Osteocyte (in vitro differentiated cells): ENCODE measurements at places on chromosomes 6 and 20. TPM values are rescaled to one million over a fixed set of nuclear protein-coding genes. Genes with fewer than 3 reads are reported as not detected.

The BTN1A1 gene
- total RNA-seq: not detected in 2 replicates

The PRSS35 gene
- total RNA-seq: 24.5 and 26.5 TPM in 2 replicates

The DSP gene
- total RNA-seq: 124 and 135 TPM in 2 replicates

The CUTA gene
- 302 and 325 TPM in 2 replicates for total RNA-seq

The CRISP2 gene
- total RNA-seq: not detected in 2 replicates

The C4A gene
- total RNA-seq: 13.5 and 15.2 TPM in 2 replicates

The SLC26A8 gene
- not detected in 2 replicates for total RNA-seq

The BPIFB4 gene
- not detected in 2 replicates for total RNA-seq

The CLDN20 gene
- total RNA-seq: not detected in 2 replicates

DNA sequence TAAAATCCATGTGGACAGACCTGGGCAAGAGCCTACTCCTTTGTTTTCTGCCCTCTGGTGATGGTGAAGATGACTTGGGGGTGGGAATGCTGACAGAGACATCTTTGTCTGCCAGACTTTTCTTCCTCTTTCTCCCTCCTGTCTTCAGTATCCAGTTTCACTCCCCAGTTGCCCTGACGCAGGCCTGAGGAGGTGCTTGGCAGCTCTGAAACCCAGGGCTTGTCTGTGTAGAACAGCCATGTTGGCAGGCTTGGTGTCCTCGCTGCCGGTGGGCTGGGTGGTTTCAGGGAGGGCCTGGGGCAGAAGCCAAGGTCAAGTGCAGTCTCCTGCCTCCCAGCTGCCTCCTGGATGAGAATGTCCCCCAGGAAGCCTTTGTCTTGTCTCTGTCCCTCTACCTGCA is 22.5 kb downstream of the CCDC167 start:
- no peak for DNase-seq
- H3K4me1 ChIP-seq: peaks cover 26% of the 10 kb centered on the region
- H3K27me3 ChIP-seq: no peaks in the 10 kb centered on the region
- no peak overlapping the region for H3K4me3 ChIP-seq

- no peak overlapping the region for H3K27ac ChIP-seq
- no peak for DNase-seq
- no peak overlapping the region for H3K4me3 ChIP-seq
- no peaks in the 10 kb centered on the region for H3K4me1 ChIP-seq
- H3K36me3 ChIP-seq: no peaks in the 10 kb centered on the region
Observed at GRCh38 chr20:46802722-46803121, 91.9 kb upstream of the EYA2 start.

DNA sequence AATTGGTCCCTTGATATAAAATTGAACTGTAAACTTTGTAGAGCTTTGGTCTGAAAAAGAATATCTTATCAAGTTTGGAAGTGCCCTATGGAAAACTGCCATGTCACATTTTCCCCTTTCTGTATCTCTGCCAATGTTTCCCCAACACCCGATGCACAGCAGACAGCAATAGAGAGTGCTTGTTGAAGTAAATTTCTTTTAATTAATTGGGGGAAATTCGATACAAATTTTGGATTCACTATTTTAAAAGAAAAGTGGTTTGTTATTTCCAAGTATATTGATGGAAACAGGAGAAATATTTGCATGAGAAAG is 208.1 kb downstream of the OGFRL1 start:
- H3K4me3 ChIP-seq: peak overlapping the region; percentile 57
- peaks cover 20% of the 10 kb centered on the region for H3K4me1 ChIP-seq
- DNase-seq: no peak
- no peaks in the 10 kb centered on the region for H3K27me3 ChIP-seq
- H3K27ac ChIP-seq: peak overlapping the region; percentile 90
- H3K36me3 ChIP-seq: no peaks in the 10 kb centered on the region

GRCh38 chr6:154537511-154538325 is 27.2 kb upstream of the CNKSR3 start:
- H3K36me3 ChIP-seq: no peaks in the 10 kb centered on the region
- H3K27ac ChIP-seq: no peak overlapping the region
- H3K4me3 ChIP-seq: no peak overlapping the region
- DNase-seq: no peak
- H3K4me1 ChIP-seq: peaks cover 13% of the 10 kb centered on the region
- H3K27me3 ChIP-seq: peaks cover 8% of the 10 kb centered on the region

- no peak for DNase-seq
- H3K36me3 ChIP-seq: no peaks in the 10 kb centered on the region
- no peak overlapping the region for H3K4me3 ChIP-seq
- no peak overlapping the region for H3K27ac ChIP-seq
- H3K27me3 ChIP-seq: peaks cover 8% of the 10 kb centered on the region
- H3K4me1 ChIP-seq: peaks cover 16% of the 10 kb centered on the region
Observed at GRCh38 chr6:68710916-68711315, 75.8 kb downstream of the ADGRB3 start.

DNA sequence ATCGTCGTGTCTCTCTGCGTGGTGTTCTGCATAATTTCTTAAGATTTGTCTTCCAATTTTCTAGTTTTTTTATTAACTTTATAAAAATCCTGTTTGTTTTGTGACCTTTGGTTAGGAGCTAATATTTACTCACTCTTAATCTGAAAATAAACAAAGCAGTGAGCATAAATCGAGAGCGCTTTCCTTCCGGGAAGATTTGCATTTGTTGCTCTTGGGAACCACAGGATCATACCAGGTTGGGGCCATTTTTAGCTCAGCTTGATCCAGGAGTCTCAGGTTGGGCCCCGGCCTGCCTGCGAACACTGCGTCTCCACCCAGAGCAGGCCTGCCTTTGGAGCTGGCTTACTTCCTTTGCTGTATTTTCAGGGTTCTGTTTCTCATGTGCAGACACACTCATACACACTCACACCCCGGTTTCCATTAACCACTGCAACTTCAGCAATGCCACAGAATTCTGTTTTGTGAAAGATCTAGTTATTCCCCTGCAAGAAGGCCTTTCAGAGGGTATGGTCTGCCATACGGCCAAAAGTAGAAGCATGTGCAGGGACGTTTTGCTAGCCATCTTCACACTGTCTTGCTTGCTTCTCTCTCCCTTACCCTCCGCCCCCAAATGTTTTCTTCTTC is 17.3 kb downstream of the BPHL start:
- H3K4me1 ChIP-seq: peaks cover 14% of the 10 kb centered on the region
- no peak overlapping the region for H3K4me3 ChIP-seq
- H3K27me3 ChIP-seq: no peaks in the 10 kb centered on the region
- H3K27ac ChIP-seq: no peak overlapping the region
- peaks cover 42% of the 10 kb centered on the region for H3K36me3 ChIP-seq

DNA sequence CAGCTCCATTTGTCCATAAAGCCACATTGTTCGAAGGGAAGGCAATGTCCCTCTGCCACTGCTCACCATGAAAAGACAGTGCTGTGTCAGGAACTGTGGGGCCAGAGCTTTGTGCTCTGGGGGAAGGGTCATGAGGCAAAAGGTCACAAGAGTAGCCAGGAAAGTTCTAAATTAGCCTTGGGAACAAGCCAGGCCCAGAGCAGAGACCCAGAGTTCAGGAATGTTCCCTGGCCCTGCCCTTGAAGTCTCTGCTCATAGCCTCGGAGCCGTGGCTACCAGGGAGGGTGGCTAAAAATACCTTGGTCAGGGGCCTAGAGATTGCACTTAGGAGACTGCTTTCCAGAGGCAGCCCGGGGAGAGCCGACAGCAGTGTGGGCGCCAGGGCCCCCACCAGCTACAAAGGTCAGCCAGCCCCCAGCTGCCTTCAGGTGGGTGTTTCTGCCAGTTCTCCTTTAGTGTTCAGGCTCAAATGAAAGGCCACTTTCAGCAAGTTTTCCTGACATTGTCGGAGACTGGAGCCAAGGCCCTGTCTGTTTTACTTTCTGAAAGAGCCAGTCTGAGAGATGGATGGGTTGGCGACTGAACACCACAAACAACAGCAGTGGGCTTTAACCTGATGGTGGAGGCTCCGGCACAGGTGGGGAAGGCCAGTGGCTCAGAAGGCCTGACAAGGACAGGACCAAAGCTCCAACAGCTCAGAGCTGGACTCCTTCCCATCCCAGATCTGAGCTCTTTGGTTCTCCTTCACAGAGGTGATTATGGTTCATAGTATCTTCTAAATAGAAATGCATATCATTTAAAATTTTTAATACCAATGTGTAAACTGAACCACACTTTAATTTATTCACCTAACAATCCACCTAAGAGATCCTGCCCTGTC is 76.2 kb downstream of the CDH26 start:
- peak; percentile 78 for DNase-seq
- H3K27me3 ChIP-seq: peaks cover 3% of the 10 kb centered on the region
- no peak overlapping the region for H3K27ac ChIP-seq
- H3K4me1 ChIP-seq: no peaks in the 10 kb centered on the region
- no peak overlapping the region for H3K4me3 ChIP-seq
- no peaks in the 10 kb centered on the region for H3K36me3 ChIP-seq

GRCh38 chr6:113010196-113010989 is 663.3 kb downstream of the RFPL4B start:
- no peak for DNase-seq
- peaks cover 3% of the 10 kb centered on the region for H3K36me3 ChIP-seq
- peaks cover 75% of the 10 kb centered on the region for H3K4me1 ChIP-seq
- H3K27me3 ChIP-seq: no peaks in the 10 kb centered on the region
- H3K27ac ChIP-seq: peak overlapping the region; percentile 93

GRCh38 chr20:48186447-48186846 is 401.2 kb upstream of the SULF2 start:
- no peaks in the 10 kb centered on the region for H3K36me3 ChIP-seq
- H3K4me3 ChIP-seq: no peak overlapping the region
- no peak overlapping the region for H3K27ac ChIP-seq

DNA sequence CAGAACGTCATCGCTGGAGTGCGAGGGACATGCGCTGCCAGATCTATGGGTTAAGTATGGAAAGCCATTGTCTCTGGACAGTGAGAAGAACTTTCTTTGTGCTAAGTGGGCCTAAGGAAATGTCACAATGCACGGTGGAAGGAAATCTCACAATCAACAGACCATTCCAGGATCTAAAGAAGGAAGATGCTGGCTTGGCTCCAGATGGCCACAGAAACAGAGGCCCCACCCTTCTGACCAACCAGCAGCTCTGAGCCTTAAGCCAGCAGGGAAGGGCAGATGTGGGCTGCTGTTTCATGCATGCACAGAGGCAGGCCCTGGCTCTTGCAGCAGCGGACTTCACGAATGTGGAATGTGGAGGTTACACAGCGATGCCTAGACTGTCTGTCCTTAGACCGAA is 156.3 kb downstream of the SOBP start:
- H3K4me3 ChIP-seq: no peak overlapping the region
- no peaks in the 10 kb centered on the region for H3K27me3 ChIP-seq
- H3K4me1 ChIP-seq: peaks cover 8% of the 10 kb centered on the region
- no peak overlapping the region for H3K27ac ChIP-seq

DNA sequence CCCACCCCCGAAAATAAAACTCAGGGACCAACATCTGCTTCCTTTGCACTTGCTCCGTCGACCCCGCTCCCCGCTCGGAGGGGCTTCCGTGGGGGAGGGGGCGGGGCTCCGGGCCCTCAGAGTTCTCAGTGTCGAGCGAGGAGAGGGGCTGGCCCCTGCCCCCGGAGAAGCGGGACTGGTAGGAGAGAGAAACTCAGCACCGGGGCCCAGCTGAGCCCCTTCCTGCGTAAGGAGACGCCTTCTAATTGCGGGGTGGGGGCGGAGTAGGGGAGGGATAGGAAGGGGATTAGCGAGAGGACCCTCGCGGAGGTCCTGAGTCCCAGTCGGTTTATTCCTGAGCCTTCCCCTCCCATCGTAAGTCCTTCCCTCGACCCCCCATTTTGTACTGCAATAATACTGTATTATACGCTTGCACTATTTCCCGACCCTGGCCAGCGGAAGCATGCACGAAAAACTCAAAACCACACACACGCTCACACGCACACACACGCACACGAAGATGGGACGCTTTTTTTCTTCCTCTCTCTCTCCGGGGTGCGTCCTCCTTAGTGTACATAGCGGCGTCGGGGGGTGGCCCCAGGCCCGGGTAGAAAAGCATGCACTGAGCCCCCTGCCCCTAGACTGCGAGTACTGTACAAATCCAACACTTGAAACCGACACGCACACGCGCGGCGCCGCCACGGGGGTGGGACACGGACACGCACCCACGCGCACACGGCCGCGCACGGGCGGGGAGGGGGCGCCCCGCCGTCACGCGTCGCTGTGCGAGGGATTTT is 22.1 kb upstream of the SLC22A7 start:
- no peak overlapping the region for H3K27ac ChIP-seq
- DNase-seq: no peak
- H3K4me1 ChIP-seq: peaks cover 13% of the 10 kb centered on the region
- H3K4me3 ChIP-seq: peak overlapping the region; percentile 29
